ENCODE measurements at places on chromosomes 16 and 17. TPM values are rescaled to one million over a fixed set of nuclear protein-coding genes. Genes with fewer than 3 reads are reported as not detected.

DNA sequence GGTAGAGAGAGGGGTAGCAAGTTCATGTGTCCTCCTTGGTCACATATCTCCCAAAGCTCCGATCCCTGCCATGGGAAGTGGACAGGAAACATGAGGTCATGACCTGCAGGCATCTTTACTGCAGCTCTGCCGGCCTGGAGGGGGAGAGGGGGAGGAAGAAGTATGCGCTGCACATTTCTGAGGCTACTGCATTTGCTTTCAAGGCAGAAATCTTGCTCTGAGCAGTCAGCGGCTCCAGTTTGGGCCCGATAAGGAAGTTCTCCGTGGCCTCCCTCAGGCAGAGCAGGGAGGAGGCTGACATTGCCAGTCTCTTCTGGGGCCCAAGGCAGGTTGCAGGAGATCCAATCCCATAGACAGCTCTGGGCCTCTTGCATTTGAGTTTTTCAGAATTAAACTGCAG lies 1.5 kb upstream of the NHERF1 start:
- DNase-seq = no peak

NOMO2 gene
- total RNA-seq = 73.7 TPM

GRCh38 chr16:35525979-35526590 lies 2066.7 kb downstream of the TP53TG3F start:
- DNase-seq = no peak

- peak; percentile 13 for DNase-seq
These were observed at the start of gene TNFSF13 for GRCh38 chr17:7558544-7559319. Gene TNFSF13 (plus strand): TSS chr17:7558750. CDS start chr17:7559040, 290 bp downstream.

DNA sequence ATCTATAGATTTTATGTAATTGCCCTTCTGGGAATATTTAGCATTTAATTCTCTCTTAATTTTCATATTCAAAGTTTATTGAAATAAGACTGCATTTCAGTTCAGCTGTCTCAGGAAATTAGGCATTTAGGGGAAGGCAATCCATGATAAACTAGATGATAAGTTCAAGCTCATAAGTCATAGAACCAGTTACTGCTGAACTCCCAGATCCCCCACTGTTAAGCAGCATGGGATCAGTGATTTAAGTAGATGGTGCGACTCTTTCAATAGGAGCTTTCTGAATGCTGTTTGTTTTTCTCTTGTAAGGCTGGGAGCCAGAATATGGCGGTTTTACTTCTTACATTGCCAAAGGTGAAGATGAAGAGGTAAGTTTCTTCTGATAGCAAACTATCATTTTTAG lies 23.8 kb downstream of the OGFOD1 start:
- DNase-seq = no peak

- no peak for DNase-seq
These were observed 687 bp upstream of the CIITA start for GRCh38 chr16:10876315-10876714.

DNA sequence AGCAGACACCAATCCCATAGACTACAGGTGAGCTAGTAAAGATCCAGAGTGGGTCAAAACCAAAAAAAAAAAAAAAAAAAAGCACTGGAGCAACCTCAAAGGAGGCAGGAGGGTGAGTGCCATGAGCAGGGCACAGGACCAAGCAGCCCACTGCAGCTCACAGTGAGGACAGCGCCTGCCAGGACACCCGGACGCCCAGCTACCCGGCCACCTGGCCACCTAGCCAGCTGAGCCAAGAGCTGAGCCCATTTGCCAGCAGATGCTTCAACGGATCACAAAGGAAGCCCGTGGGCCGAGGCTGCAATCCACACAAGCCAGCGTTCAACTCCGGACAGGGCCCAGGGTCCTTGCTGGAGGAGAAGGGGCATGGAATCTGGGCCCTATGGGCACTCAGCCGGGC lies 15.1 kb downstream of the AXIN1 start:
- no peak for DNase-seq

DNA sequence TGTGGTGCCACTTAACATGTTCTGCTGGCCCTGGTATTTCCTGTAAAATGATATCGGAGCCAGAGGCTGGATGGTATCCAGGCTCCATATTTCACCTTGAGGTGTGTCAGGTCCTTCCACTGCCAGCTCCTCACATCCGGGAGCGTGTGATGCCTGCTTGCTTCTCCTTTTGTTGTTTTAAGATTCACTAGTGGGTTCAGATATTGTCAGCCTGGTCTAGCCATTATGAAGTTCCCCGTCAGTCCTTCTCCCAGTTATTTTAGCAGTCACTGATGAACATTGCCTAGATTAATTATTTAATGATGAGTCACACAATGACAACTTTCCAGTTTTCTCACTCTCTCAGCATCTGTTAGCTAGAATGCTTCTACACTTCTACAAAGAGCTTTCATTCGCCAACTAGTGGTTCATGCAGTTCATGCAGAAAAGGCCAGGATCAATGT lies 11.3 kb downstream of the DNAAF1 start:
- DNase-seq = no peak
